ENCODE measurements at places on chromosomes 3 and 15.

DNA sequence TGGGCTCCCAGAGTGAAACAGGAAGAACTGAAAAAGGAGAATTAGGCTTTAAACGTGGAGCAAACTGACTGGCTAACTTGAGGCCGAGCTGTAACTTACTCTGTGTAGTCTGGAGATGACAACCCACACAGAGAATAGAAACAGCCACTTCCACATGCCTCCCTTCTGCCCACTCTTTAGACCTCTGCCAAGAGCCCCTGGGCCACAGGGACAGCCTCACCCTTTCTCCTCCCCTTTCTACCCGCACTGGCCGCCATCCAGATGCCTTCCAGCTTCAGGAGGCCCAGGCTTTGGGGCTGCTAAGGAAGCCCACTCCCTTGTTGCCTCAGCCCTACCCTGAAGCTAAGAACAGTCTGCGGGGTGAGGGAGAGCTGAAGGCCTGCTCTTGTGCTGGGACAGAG lies 6.8 kb downstream of the ARHGAP31 start:
- DNase-seq = peak; percentile 31

DNA sequence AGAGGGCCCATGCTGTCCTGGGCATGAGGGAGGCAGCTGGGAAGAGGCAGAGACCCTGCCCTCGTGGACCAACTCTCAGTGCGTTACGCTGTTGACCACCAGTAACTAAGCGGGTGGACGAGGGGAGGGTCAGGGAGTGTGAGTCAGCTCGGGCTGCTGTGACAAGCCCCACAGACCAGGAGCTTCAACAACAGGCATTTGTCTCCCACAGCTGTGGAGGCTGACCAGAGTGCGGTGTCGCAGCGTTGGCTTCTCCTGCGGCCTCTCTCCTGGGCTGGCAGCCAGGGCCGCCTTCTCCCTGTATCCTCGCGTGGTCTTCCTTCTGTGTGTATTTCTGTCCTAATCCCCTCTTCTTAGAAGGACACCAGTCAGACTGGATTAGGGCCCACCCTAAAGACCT lies 13.0 kb downstream of the EFCC1 start:
- DNase-seq = no peak

GRCh38 chr3:147400111-147400510 lies 6.2 kb downstream of the ZIC4 start:
- DNase-seq = no peak

DNA sequence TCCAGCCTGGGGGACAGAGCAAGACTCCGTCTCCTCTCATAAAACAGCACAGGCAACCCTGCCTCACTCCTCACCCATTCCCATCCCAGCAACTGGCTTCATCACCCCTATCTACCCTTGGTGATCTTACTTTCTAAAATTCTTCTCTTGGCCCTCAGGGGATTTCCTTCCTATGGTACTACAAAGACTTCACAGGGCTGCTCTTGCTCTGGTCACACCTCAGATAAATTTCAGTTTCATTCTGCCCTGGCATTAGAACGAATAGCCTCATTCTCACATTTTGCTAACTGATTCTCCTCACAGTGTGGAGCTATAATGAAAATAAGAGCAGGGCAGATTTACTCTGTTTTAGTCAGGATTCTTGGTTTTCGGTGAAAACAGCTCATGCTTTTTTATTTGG lies 22.1 kb upstream of the CRBN start:
- no peak for DNase-seq

- DNase-seq = peak; percentile 14
These were observed 50.3 kb upstream of the SPRED1 start for GRCh38 chr15:38202361-38202760.
